NCI-H1105 (cell line): ENCODE measurements at places on chromosomes 12 and 14.

DNA sequence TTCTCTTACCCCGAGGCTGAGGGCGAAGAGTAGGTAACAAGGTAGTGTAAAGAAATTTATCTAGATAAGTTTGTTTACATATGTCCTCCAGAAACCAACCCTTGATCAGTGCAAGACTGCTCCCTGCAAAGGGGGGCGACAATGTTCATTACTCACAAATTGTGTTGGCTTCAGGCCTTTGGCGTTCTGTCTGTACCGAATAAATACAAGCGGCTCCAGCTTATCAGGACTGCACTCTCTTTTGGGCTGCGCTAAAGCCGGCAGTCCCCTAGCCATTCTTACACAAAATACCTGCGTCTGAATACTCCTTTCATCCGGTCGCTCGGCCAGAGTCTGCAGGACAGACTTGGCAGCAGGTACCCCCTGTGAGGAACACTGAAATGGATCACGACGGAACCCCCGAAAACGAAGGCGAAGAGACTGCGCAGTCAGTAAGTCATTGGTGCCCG, 116.4 kb downstream of the PPHLN1 start:
- no peak for DNase-seq

DNA sequence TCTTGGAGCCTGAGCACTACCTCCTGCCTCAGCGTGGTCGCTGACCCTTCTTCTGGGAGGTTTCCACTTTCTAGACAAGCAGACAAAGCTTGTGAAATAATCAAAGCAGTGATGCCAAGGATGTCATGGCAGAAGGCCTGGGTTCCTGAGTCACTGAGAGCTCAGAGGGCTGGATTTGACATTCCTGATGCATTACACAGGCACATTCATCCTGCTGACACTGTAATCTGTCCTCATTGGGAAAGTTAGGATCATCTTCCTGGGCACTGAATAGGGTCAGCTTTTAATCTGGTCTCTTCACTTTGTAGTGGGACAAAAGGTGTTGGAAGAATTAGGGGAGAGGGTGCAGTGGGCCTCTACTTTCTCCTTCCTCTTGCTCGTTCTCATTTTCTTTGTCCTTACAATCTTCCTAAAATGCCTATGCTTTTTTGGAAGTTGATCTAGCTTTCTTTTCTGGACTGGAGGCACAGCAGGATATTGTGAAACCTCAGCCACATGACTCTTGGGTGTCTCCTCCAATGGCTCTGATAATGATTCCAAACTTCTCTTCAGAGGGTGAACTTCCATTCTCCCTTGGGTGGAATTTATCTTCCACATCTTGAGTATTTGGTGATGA, 29.6 kb downstream of the EEA1 start:
- no peak for DNase-seq

DNA sequence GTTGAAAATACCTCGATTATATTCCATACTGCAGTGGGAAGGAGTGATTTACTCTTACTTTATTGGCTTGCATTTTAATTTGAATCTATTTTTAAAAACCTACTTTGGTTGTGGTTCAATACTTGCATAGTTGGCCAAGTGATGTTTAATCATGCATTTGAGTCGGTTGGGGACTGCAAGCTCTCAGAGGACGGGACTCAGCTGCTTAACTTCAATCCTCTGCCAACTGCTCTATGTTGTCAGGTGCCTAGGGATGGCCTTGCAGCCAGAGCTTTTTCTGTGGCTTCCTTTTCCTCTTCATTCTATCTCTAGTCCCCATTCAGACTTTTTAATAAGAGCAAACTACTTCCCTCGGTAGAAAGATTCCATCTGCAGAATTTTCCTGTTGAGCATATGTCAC, 53.4 kb upstream of the KRR1 start:
- no peak for DNase-seq

DNA sequence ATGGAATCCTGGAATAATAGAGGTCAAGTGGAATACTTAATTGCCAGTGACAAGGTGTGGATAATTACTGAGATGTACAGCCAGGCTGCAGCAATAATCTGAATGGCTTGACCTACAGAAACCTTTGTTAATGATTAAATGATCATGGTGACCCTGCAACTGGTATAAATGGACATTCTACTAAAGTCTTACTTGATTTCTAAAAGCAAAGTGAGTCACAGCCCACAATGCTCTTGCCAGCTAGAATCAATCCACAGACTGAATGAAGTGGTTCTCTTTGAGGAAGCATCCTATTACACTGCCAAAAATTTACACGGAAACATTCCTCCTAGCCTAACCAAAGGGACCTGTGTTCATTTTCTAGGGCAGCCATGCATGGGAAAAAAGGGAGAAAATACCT, 518.5 kb downstream of the SOX5 start:
- DNase-seq = no peak

- no peak for DNase-seq
These were observed 263.1 kb downstream of the GRIN2B start for GRCh38 chr12:13718271-13718670.

GRCh38 chr14:61491876-61492434, 170.6 kb downstream of the PRKCH start:
- DNase-seq = no peak

DNA sequence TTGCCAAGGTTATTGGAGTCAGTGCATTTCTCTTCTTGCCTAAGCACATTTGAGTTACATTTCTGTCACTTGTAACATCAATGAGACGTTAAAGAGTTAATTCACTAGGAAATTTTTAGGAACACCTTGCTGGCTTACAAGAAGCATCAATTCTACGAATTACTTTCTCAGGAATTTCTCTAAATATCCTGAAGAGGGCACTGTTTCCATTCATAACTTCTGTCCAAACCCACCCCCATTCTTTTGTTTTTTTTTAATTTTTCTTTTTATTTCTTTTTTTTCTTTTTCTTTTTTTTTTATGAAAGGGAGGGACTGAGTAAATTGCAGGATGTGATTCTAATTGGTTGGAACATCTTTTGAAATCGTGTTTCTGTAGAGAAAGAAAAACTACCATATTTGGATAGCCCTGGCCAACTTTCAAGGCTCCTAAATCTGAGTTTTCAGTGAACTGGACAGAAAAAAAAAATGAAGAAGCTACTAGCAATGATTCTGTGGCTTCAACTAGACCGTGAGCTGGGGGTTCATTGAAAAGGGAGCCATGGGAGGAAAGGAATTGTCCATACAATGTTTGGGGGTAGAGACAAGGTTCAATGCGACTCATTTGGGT, 285.3 kb downstream of the DAD1 start:
- DNase-seq = no peak

DNA sequence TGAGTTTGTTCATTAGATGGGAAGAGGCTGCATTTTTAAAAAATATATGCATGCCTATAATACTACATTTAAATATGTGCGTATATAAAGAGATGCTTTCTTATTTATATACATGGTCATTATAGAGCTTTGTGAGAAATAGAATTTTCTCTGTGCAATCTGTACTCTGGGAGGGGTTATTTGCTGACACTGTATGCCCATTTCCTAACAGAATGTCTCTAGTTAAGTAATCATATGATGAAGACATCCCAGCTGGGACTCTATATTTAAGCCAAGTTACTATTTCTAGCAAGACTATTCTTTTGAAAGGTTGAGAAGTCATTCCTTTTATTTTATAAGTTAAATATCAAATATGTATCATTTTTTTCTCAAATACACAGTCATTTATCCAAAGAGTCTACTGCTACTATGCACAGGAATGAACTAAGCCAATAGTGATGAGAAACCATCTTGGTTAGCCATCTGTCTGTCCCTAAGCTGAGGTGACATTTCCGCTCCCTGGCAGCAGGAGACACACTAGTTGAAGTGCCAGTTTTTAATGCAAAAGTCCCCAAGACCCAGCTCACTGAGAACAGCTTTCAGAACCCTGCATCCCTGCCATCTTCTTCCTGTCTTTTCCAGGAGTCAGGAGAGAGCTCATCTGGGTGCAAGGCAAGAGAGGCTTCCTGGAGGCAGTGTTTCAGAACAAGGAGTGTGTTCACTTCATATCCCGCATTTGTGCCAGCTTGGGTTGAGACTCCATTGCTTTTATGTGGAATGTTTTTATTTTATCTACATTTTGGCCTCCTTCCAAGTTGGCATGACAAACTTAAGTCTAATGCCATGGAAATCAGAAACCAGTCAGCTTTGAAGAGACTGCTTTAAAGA, 69.5 kb downstream of the TMEM132C start:
- DNase-seq = peak; percentile 9

DNA sequence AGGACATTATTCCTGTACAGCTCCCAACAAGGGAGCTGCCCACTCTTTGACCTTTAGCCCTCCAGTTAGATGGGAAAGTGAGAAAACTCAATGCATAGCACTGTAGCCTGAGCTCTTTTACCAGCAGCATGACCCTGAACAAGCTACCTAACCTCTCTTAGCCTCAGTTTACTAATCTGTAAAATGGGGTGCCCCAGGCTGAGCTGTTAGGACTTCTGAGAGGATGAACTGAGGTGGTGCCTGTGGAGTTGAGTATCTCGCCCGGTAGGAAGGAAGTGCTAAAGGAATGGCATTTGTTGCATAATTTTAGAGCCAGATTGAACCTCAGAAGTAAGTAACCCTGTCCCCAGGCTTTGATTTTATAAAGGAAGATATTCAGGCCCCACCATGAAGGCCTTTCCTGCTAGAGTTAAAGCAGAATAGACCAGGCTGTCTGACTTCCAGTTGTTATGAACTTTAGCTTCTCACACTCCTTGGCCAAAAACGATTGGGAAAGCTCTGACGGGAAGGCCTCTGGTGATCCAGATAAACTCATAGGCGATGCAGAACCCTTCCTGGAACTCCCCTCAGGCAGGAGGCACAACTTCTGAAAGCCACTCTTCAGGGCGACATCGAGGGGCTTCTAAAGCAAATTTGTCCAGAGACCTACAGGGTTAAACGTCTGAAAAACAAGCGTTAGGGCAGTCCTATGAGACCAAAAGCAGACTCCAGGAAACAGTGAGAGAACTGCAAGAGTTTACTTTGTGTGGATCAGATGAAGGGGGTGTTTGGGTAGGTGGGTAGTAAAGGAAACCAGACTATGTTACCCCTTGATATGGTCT, 2.5 kb upstream of the SERPINA10 start:
- DNase-seq = no peak

GRCh38 chr12:100716945-100717732, 77.4 kb upstream of the ANO4 start:
- DNase-seq = no peak

- no peak for DNase-seq
These were observed 110.1 kb downstream of the LLPH start for GRCh38 chr12:66020481-66020880.

DNA sequence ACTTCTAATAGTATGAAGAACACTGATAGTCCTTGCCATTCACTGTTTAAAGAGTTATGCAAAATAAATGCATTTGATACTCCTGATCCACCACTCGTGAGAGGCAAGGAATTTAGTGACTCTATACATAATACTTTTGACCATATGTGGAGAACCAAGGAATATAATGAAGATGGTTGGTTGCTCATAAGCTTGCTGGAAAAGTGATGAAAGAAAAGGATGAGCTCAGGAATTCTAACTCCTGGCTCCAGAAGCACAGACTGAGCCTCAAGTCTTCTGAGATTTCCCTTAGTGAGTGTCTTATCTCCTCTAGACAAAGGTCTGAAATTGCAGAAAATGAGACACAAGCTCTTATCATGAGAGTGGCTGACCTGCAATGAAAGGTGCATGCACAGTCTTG, 57.1 kb upstream of the KRAS start:
- DNase-seq = no peak

GRCh38 chr12:55847033-55847432, 4.3 kb upstream of the MMP19 start:
- no peak for DNase-seq

DNA sequence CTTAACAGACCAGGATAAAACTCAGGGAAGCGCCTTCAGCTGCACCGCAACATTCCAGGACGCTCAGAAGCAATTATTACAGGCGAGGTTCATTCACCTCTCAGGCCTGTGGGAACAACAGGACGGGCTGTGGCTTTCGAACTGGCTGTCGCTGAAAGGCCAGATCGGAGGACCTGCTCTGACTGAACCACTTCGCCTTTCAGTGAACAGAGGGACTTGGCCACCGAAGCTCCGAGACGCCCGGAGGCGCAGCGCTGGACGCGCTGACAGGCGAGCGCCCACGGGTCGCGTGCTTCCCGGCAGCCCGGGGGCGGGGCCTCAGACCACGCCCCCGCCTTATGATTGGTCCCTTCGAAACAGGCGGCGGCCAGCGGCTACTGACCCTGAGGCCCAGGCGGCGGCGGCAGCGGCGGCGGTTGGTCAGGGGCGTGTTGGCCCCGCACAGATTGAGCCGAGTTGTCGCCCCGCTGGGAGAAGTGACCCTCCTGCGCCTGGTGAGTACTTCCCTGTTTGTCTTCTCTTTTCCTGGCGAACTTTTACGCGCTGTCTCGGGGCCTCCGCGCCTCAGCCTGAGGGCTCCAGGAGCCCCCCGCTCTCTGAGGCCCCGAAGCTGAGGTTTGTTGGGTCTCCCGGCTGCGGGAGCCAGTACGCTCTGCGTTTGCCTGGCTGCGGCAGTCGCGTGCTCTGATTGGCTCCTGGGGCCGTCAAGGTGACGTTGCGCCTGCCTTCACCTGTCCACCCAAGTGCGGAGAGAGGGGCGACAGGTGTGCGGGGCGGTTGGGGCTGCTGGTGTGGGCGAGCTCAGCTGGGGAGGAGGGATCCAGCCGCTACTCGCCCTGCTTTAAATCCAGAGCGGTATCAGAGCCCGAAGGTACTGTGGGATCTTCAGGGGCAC, at the start of gene GAS2L3:
TSS of gene GAS2L3 (plus strand) at position 393 of the 895 bp plus-strand sequence. CDS start 21,221 bp downstream, outside the sequence.
- DNase-seq = peak; percentile 93

DNA sequence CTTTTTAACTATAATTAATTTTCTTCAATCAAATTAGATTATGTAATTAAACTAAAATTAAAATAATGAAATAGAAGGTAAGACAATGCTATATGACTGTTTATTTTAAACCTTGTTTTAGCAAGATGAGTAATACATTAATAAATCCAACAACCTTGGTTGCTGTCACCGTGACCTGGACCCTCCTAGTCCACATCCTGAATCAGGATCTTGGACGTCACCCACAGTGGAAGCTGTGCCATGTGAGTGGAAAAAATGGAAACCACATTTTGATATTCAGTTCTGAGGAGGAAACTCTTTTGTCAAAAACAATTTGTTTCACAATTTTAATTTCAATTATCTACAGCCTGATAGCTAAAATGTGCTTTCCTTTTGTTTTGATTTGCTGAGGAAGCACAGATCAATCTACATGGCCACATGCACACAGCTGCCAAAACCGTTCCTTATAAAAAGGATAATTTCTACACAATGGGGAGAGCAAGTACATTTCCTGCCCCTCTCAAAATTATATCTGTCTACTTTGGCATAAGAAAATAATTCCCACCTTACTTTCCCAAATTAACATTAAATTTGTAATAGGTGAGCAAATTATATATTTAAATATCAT, 255.5 kb downstream of the RASSF9 start:
- no peak for DNase-seq

DNA sequence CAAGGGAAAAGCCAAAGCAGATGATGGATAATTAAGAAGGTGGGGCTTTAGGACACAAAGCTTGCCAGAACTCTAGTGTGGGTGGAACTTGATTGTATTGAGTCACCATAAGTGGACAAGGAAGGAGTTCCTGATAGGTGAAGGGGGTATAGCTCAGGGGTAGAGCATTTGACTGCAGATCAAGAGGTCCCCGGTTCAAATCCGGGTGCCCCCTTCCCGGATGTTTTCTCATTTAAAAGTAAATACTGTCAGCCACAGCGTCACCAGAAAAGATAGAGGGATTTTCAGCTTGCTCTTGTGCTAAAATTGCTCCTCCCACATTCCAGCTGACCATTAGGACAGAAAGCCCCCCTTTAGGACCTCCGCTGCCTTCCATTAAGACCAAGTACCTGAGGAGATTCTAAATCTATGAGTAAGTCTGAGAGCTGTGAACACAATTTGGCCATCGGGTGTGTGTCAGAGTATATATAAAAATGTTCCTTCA, 36.6 kb downstream of the DCAF4 start:
- DNase-seq = peak; percentile 47

- DNase-seq = no peak
These were observed 1.3 kb upstream of the TGM1 start for GRCh38 chr14:24264298-24264697.
